ENCODE measurements at places on chromosomes 3 and 15. TPM values are rescaled to one million over a fixed set of nuclear protein-coding genes. Genes with fewer than 3 reads are reported as not detected.

DNA sequence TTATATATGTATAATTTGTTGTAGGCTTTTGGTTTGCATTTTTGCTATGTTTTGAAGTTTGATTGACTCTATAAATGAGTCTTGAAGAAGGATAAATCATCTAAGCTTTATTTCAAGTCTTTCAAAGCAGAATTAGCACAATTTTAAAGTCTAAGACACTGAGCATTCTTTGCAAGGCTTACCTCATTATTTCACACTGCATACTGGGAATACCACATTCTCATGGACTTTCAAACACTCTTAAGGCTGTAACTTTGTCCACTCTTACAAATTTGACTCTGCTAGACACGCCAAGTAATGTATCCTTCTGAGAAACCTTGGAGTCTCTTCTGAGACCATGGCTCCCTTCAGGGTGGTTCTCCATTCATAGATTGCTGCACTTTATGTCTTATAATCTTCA is 281.3 kb upstream of the COL8A1 start:
- no peak for DNase-seq

GRCh38 chr3:24433838-24434591 is 60.6 kb downstream of the THRB start:
- peak; percentile 19 for DNase-seq

Gene ZMAT3
- total RNA-seq, result 14.8 TPM

DNA sequence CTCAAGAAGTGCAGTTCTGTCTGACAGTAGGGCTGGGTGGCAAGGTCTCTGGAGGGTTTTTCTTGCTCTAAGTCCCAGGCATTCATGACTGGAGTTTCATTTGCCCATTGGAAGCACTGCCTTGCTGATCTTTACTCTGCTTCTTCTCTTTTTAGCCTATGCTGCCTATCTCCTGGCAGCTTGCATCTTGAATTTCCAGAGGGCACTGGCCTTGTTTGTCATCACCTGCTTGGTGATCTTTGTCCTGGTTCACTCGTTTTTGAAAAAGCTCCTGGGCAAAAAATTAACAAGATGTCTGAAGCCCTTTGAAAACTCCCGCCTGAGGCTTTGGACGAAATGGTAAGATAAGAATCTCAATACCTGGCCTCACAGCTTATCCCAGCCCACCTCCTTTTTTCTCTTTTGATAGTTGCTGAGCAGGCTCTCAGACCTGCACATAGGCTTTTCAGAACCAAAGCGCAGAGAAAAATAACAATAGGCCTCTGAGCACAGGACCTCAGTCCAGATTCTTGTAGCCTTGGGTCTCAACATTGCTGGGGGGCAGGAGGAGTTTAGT is 10.9 kb downstream of the SLC28A2 start:
- DNase-seq, result no peak

DNA sequence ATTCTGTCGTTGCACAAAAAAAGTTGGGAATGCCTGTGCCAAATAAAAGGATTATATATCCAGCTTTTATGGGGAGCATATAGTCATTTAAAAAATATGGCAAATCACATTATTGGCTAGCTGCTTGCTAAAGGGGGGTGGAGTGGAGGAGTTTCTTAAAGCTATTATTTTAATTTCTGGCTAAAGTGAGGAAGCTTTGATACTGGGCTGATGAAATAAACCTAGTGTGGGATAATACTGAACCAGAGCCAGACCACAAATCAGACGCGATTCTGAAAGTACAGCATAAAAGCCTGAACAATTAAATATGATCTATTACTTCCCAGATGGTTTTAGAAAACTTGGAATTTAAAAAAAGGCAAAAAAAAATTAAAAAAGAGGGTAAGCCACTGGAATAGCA is 14.4 kb downstream of the POLR2M start:
- no peak for DNase-seq

GRCh38 chr3:166688665-166689064 is 691.4 kb downstream of the ZBBX start:
- DNase-seq, result no peak

DNA sequence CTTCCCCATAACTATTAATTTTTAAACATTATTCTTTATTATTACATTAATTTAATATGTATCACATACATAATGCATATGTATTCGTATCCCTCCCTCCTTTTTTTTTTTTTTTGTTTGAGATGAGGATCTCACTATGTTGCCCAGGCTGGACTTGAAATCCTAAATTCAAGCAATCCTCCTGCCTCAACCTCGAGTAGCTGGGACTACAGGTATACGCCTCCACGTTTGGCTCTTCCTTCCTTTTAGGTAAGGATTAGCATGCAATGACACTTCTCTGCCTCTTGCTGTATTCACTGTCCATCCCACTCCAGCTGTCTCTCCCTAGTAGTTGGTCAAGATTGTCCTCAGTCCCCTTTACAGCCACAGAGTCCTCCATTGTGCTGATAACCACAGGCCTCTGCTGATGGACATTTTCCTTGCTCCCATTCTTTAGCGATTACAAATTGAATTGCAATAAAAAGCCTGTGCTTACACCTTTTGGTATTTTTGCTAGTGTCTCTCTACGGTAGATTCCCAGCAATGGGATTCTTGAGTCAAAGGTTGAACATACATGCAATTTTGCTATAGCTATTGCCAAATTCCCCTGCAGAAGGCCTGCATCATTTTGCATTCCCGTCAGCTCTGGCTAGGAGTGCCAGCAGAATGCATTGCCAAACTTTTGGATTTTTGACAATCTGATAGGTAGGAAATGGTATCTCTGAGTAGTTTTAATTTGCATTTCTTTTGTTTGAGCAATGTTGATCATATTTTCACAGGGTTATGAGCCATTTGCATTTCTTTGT is 156.6 kb downstream of the SMAD6 start:
- no peak for DNase-seq

DNA sequence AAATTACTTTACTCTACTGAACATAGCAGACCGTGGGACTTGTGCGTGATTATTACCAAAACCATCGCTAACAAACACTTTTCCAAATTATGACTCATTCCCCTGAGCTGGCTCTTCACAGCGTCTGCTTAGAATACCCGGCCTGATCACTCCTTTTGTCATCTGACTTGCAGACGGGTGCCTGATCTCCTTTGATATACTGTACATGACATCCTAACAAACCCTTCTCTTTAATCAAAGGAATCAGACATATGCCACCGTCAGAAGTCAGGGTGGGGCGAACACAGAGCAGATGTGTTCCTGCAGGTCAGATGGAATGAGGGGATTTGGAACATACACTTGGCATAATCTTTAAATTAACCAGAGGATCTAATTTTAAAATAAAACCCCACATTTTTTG is 48.5 kb upstream of the SH3GL3 start:
- DNase-seq, result no peak

Gene CAPN3
- 9.7 TPM for total RNA-seq

Gene RBPMS2
- total RNA-seq, result 296 TPM

Measured in heart right ventricle (tissue), 16 donors.